Osteoblast (primary cell): ENCODE measurements at places on chromosomes 11 and 22. TPM values are rescaled to one million over a fixed set of nuclear protein-coding genes. Genes with fewer than 3 reads are reported as not detected.

Gene PRR33
- total RNA-seq, result not detected in 2 replicates

Gene MMP11
- 23.5 and 41.3 TPM in 2 replicates for total RNA-seq

GRCh38 chr22:42357221-42357620, 75.0 kb downstream of the NFAM1 start:
- H3K36me3 ChIP-seq, result no peaks in the 10 kb centered on the region
- H3K27ac ChIP-seq, result no peak overlapping the region
- H3K27me3 ChIP-seq, result peaks cover 2% of the 10 kb centered on the region
- no peak overlapping the region for H3K4me3 ChIP-seq
- no peak for DNase-seq
- H3K4me1 ChIP-seq, result no peaks in the 10 kb centered on the region

GRCh38 chr11:117908959-117909610, 20.1 kb downstream of the TMPRSS13 start:
- no peak overlapping the region for H3K4me3 ChIP-seq
- no peaks in the 10 kb centered on the region for H3K4me1 ChIP-seq
- no peaks in the 10 kb centered on the region for H3K27me3 ChIP-seq
- H3K27ac ChIP-seq, result no peak overlapping the region

GRCh38 chr22:36360871-36361383, 26.8 kb downstream of the MYH9 start:
- peak; percentile 21 for DNase-seq
- H3K4me1 ChIP-seq, result peaks cover 96% of the 10 kb centered on the region
- peaks cover 34% of the 10 kb centered on the region for H3K36me3 ChIP-seq
- peak overlapping the region; percentile 93 for H3K27ac ChIP-seq
- peak overlapping the region; percentile 21 for H3K4me3 ChIP-seq
- no peaks in the 10 kb centered on the region for H3K27me3 ChIP-seq

DNA sequence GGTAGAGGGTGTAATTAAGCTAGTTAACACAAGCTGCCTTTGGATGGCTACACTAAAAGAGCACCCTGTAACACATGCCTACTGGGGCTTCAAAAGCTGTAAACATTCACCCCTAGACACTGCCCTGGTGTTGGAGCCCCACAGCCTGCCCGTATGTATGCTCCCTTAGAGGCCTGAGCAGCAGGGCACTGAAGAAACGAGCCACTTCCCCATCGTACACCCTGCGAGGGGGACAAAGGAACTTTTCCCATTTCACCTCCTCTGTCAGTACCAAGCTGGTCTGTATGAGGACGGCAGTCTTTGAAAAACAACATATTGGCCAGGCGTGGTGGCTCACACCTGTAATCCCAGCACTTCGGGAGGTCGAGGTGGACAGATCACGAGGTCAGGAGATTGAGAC, 77.0 kb downstream of the MAML2 start:
- no peak for DNase-seq
- peaks cover 36% of the 10 kb centered on the region for H3K4me1 ChIP-seq
- H3K27me3 ChIP-seq, result no peaks in the 10 kb centered on the region
- peaks cover 3% of the 10 kb centered on the region for H3K36me3 ChIP-seq
- no peak overlapping the region for H3K4me3 ChIP-seq

DNA sequence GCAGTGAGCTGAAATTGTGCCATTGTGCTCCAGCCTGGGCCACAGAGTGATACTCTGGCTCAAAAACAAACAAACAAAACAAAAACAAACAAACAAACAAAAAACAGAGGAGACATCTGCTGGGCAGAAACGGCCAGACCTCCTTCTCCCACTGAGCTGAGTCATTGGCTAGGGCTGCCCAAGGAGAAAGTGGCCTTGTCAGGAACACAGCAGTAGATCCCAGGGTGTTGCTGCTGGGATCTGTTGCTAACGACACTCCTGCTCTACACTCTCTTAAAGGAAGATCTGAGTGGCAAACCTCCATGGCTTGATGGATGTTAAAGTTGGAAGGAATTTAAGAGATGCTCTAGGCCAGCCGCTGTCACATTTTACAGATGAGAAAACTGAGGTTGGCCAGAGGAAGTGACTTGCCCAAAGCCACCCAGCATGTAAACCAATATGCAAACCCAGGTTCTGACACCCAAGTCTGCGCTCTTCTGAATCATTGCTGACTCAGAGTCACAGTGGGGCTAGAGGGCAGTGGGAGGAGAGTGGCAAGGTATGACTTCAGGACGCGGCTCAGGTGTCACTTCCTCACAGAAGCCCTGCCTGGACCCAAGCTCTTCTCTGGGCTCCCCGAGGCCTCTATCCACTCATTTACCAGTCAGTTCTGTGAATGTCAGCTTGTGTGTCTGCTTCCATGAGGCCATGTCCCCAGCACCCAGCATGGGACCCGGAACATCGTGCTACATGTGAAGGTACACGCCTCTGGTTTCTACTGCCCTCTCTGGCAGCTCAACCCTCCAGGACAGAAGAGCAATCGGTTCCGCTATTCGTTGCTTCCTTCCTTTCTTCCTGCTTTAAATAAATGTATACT, 11.3 kb upstream of the GDPD5 start:
- H3K4me1 ChIP-seq, result peaks cover 6% of the 10 kb centered on the region
- no peaks in the 10 kb centered on the region for H3K36me3 ChIP-seq
- peak; percentile 69 for DNase-seq

DNA sequence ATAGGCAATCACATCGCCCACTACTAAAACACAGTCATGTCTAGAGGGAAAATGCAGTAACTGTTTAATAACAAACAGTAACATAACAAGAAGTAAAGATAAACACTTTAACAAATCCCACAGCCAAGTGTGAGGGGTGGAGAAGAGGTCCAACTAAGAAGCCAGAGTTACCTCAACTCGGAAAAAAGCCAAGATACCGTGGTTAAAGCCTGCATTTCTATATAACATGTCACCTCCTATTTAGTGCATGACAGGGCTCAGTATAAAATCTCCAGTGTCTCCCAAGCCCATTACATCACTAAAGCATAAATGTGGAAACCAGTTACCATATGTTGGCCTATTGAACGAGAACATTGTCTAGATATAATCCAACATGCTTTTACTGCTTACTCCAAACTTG, 281.7 kb downstream of the LRRC4C start:
- H3K4me3 ChIP-seq, result no peak overlapping the region
- no peaks in the 10 kb centered on the region for H3K36me3 ChIP-seq
- no peaks in the 10 kb centered on the region for H3K4me1 ChIP-seq
- no peak overlapping the region for H3K27ac ChIP-seq
- no peak for DNase-seq
- no peaks in the 10 kb centered on the region for H3K27me3 ChIP-seq
